Stimulated activated CD8-positive, alpha-beta memory T cell treated with anti-CD3 and anti-CD28 coated beads, Interleukin-7, amount 100 ng/mL, for 4 hours (primary cell): ENCODE measurements at places on chromosomes 5 and 9.
A peak's percentile ranks its signal among the peaks of the same experiment; 100 is the strongest.

- DNase-seq, result no peak
These were observed 172.6 kb upstream of the ZNF608 start for GRCh38 chr5:124919076-124919475.

- DNase-seq, result no peak
These were observed 1.0 kb downstream of the KLF9 start for GRCh38 chr9:70413464-70413798.

GRCh38 chr9:135939351-135940265, 21.6 kb downstream of the UBAC1 start:
- DNase-seq, result peak; percentile 34

DNA sequence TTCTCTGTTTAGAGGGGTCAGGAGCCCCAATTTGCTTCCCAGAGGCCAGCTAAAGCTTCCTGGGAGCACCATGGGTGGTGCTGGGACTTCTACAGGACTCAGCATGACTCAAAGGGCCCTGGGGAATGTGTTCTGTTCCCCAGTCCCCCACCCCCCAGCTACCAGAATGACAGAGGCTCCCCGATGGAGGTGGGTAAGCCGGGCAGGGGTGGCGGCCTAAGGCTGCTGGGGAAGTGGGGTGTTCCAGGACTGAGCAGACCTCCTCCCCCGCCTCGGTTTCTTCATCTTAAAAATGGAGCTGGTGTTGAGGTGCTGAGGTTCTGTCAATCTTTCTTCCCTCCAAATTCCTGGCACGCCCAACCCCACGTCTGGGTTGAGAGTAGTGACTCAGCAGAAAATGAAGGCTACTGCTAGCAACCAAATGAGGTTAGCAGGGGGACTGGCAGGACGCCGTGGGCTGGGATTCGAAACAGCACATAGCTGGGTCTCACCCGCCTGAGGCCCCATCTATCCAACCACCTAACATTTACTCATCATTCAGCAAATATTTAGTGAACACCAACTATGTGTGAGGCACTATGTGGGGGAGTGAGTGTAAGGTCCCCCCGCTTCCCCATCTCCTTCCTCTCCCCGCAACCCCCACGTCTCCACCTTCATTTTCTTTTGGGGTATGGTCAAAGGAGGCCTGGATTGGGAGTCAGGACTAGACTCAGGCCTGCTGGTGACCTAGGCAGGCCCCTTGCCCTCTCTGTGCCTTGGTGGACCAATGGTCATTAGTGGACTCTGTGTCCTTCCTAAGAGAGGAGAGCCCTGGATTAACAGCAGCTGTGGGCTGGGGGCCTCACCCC, 50.2 kb downstream of the C9orf50 start:
- DNase-seq, result no peak

DNA sequence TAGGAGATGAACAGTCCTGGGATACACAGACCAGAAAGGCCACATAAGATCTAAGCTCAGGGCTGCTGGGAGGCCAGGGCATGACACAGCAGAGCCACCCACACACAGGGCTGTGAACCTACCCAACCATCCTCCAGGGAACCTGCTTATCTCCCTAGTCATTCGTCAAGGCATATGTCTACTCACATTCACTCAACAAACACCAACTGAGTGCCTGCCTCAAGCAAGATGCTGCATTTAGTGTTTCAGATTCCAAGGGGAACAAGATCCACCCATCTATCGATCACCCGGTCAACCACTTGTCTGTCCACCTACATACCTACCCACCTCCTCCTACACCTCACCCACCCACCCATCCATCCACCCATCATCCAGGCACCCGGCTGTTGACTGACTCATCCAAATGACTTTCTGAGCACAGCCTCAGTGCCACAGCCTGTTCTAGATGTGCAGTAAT, 1.9 kb downstream of the DPM2 start:
- DNase-seq, result no peak

- no peak for DNase-seq
These were observed 16.6 kb downstream of the ZNF608 start for GRCh38 chr5:124729720-124730359.

DNA sequence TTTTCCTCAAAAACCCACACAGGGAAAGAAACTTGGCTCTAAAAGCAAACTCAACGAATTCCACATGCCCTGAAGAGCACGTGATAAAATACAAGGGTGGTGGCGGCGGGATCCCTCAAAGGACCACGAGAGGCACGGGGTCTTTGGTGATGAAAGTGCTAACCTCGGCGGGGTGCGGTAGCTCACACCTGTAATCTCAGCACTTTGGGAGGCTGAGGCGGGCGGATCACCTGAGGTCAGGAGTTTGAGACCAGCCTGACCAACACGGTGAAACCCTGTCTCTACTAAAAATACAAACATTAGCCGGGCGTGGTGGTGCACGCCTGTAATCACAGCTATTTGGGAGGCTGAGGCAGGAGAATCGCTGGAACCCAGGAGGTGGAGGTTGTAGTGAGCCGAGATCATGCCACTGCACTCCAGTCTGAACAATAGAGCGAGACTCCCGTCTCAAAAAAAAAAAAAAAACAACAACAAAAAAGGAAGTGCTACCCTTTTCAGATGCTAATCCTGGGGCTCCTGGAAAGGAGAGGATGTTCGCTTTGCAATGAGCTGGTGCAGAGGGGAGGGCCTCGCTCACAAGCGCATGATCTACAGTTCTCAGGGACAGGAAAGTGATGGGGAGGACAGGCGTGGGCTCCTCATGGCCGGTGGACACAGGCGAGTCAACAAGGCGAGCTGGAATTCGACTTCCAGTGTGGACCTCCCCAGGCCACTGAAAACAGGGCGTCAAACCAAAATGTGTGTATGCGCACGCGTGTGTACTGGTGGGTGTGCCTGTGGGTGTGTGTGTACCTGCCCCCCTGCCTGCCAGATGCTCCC, 54.1 kb downstream of the USP20 start:
- no peak for DNase-seq

DNA sequence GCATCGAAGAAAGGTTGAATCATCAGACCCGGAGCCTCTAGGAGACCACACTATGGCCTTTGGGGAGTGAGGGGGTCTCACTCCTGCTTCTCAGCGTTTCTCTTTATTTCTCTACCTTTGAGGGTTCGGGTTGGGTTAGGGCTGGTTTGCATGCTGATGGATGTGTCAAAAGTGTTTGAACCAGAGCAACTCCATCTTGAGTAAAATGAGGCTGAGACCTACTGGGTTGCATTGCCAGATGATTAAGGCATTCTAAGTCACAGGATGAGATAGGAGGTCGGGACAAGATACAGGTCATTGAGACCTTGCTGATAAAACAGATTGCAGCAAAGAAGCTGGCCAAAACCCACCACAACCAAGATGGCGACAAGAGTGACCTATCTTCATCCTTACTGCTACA, 44.9 kb upstream of the TCF7 start:
- no peak for DNase-seq

- DNase-seq, result no peak
These were observed 54.5 kb downstream of the ABCA1 start for GRCh38 chr9:104873489-104873850.

GRCh38 chr5:143350751-143351602, 52.5 kb downstream of the NR3C1 start:
- no peak for DNase-seq

DNA sequence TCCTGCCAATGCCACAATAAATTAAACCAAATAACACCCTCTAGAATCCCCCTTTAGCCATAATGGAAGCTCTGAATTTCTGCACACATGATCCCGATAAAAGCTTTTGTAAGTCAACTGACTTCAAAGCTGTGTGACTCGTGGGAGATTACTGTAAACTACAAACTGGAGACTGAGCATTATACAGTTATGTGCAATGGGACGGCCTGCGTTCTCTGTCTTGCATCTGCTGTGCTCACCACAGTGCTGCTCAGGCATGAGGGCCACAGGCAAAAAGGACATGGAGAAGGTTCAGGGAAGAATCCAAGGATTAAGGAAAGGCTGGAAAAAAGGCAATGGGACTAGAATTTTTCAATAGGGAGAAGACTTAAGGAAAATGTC, 184.2 kb downstream of the FANCC start:
- DNase-seq, result no peak

- no peak for DNase-seq
These were observed 405.9 kb upstream of the DAP start for GRCh38 chr5:11166923-11167322.

DNA sequence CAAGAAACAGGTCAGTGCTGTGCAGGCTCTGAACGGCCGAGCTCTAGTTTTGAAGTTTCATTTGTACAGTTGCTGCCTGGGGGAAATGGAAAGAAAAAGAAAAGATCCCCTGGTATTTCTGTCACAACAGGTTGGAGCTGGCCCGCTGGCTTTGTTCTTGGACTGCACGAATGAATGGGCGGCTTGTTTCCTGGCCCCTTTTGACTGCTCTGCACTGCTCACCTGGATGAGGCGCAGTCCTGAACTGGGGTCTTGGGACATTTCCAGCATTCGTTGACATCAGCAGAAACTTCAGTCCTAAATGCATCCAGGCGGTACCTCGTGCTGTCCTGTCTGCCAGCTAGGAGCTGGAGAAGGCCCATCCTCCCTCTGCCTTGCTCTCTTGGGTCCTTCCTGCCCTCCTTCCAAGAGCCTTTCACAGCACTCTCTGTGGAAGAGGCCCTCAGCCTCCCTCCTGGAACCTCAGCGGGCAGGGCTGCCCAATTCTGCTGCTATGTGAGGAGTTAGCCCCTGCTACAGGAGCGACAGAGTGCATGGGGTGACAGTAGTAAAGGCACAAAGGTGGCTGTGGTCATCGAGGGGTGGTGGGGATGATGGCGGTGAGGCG, 189.2 kb downstream of the FSTL4 start:
- DNase-seq, result no peak

GRCh38 chr5:1652873-1653697, 129.3 kb upstream of the LPCAT1 start:
- no peak for DNase-seq

DNA sequence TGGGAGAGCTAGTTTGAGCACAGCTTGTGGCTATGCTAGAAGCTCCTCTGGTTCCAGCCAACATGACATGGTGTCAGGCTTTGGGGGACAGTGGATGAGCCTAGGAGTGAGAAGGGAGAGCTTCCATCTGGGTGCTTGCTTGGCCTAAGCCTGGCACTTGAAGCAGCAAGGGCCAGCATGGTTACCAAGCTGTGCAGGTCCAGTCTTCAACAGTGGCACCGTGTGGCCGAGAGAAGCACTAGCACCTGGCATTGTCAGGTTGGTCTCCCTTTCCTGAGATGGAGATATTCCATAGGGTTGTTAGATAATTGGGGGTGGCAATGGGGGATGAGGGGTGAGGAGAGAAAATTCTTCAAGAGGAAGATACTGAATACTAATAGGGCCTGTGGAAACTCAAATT, 261.9 kb downstream of the PBX3 start:
- no peak for DNase-seq

- DNase-seq, result no peak
These were observed 57.9 kb upstream of the CCNG1 start for GRCh38 chr5:163379298-163380155.
